Inflammatory macrophage (primary cell): ENCODE measurements at places on chromosomes 1 and 21.
A peak's percentile ranks its signal among the peaks of the same experiment; 100 is the strongest.

- DNase-seq = no peak
These were observed 61.7 kb downstream of the MDM4 start for GRCh38 chr1:204577794-204578478.

DNA sequence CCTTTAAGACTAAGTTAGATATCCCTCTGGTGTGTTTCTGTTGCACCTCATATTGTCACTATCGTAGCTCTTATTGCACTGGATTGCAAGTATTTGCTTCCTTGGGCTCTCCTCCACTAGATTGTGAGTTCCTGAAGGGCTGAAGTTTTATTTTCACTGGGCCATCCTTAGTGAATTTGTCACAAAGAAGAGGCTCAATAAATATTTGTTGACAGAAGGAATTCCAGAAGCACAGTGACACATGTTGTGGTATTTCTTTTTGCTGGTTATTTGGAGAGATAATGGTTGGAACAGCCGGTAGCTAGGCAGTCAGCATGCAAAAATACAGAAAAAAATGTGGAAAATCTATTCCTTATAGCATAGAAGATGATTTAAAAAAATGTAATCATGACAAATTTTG, 129.9 kb upstream of the ZRANB2 start:
- no peak for DNase-seq

GRCh38 chr1:196732526-196732925, 42.1 kb upstream of the CFHR3 start:
- no peak for DNase-seq

DNA sequence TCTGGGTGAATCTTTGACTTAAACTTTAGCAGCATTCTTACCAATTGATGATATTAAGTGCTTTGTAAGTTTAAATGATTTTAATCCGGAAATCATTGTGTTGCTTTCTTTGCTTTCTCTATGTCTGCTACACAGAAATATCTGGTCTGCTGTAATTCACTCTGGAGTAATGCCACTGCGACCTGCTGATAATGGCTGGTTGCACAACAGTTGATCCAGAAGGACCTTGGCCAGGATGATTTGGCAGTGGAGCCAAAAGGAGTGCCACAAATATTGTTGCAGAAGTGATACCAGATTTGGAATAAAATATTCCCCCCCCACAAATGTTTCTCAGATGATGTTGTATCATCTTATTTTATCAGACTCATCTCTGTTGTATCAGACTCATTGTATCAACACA, 2063.9 kb downstream of the MRPL39 start:
- DNase-seq = no peak

DNA sequence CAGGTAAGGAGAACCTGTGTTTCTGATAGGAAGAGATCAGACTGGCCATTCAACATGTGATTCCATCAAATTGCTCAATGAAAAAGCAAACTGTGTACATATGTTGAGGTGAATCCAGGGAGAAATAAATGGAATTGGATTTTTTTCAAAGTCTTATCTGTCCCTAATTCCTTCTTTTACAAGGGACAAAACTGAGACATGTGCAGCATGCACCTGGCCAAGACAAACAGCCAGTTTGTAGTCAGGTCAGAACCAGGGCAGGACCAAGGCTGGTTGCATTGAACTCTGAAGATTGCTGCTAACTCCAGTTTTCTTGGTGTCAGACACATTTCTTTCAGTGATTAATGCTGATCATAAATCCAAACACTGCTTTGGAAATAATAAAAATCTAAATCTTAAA, 69.6 kb upstream of the CCDC190 start:
- DNase-seq = no peak

DNA sequence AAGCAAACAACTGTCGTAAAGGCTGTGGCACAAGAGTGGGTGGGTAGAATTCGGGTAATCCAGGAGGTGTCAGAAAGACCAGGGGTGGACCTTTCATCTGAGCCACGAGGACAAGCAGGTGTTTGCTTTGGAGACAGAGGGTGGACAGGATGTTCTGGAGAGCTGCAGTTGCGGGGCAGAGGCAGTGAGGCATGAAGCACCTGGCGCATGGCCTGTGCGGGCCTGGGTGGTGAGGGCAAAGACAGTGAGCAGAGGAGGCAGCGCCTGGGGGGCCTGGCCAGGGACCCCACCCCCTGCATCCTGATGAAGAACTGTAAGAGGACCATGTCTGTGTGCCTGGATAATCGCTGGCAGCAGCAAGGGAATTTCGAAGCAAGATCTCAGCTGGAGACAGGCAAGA, 24.9 kb downstream of the KIF26B start:
- no peak for DNase-seq

DNA sequence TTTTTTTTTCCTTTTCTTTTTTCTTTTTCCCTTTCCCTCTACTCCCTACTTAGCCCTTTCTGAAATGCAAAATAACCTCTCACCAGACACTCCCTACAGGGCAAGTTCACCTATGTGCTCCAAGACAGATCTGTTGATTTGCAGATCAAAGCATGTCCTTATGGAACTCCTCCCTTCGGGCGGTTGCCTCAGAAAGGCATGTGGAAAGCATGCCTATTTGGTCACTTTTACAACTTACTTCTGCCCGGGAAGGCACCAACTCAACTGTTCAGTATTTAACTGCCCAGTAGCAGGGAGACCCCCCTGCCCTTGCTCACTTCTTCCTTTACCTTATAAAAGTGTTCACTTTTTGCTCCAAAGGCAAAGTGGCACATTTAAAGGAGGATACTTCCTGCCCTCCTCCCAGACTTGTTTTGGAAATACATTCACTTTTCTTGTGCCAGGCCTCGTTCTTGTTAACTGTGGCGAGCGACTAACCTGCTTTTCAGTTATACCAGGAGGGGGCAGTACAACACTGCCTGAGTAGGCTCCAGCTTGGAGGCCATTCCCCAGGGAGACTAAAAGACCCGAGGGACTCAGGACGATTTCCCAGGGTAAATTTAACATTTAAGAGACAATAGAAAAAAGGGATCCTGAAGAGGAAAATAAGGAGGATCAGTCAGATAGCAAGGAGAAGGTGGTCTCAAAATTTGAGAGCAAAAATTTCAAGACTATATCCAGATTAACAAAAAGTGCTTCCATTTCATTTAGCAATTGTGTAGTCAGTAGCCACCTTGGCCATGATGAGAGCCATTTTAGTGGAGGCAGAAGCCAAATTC, 12.3 kb upstream of the SLAMF7 start:
- DNase-seq = peak; percentile 87

DNA sequence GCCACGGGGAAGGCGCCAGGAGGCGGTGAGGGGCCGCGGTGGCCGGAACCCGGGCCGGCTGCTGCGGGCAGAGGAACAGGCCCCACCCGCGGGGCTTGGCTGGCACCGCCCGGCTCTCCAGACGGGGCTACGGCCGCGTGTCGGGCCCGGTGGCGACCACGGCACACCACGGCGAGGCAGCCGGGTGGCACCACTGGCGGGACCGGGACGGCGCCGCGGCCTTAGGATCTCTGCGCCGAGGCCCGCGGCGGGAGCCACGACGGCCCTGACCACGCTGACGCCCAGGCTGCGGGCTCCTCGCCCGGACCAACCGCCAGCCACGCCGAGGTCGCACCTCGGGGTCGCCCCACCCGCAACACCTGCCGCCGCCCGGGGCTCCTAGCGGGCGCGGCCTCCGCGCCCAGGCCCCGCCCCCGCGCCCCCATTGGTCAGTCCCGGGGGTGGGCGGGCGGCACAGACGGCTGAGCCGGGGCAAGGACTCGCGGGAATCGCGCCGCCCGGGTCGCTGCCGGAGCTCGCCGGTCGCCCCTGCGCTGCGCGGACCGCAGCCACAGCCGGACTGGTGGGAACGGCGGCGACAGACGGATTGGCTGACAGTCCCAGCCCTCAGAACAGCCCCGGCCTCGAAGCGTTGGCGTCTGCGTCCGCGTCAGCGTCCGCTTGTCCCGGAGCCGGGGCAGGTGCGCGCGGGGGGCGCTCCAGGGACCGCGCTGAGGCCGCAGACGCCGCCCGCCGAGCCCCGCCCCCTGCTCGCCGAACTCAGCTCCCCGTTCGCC, at the start of gene BMP8A:
Gene BMP8A (plus strand): TSS at position 491 of the 776 bp plus-strand sequence. CDS start 356 bp downstream, outside the sequence.
- peak; percentile 56 for DNase-seq
